ENCODE measurements at places on chromosomes 2 and 18.

DNA sequence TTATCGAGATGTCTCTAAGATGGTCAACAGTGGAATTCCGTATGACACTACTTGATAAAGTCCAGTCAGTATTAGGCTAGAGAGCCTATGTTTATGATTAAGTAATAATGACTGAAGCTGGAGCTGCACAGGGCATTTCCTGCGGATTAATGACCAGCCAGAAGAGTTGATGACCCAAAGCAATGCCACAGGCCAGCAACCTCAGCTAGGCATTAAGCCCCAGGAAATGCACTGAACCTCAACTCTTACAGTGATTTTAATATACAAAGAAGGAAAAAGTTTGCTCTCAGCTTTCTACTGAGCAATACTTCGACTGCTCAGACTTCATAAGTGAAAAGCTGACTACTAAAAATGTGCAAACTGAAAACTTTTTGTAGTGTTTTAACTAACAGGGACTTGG is 3.9 kb downstream of the KCTD1 start:
- no peak for DNase-seq

GRCh38 chr18:36340246-36340645 is 42.7 kb downstream of the FHOD3 start:
- no peak for DNase-seq

GRCh38 chr2:217252181-217252580 is 392.3 kb upstream of the TNP1 start:
- no peak for DNase-seq

- no peak for DNase-seq
These were observed 110.7 kb downstream of the EVA1A start for GRCh38 chr2:75450068-75450467.

DNA sequence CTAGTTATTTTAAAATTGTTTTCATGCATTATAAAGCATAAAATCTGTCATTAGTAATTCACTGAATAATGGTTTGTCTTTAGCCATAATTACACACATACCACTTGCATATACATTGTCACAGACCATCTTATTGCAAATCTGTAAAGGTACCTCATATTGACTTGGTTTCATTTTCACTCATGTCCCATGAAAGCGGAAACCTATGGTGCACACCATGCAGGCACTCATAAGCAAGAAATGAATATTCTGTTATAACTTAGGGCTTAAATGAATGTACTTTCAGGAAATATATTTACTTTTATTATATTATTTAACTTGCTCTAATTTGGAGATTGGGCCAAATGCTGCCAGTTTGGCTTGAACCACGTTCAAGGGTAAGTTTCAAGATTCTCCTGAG is 29.2 kb upstream of the STK17B start:
- no peak for DNase-seq

DNA sequence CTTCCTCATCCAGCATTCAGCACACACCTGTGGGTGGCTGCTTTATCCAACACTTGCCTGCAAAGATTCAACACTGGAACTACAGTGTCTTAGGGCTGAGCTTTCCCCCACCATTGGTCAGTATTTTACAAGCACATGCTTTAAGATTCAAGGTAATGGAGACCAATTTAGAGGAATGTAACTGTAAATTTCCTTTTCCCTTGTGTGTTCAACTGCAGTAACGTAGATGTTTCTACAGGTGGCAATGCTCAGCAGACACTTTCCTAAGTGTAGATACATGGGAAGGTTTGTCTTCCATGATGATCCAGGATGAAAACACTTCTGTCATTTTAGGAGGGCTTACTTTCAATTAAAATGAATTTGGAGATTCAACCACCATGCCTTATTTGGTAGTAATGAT is 143.6 kb upstream of the PXDN start:
- DNase-seq = peak; percentile 14

Data from urothelium cell line (cell line).